Nucleus accumbens (tissue), 56 donors: ENCODE measurements at places on chromosomes 16 and 17.

DNA sequence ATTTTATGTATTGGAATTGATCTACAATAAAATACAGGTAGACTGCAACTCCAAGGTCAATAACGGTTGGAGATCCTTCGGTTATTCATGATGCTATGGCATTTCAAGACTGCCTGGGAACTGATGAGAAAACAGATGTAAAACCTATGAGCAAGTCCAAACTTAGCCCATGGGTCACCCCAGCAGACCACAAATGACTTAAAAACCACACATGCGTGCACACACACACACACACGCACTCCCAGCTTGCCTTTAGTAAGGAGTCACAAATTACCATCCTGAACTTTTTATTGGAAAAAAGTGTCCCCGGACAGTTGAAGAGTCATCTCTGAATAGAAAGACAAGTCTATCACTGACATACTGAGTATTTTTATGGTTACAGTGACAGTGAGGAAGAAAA is 26.7 kb downstream of the TRIM25 start:
- no peak for DNase-seq

GRCh38 chr17:83010206-83011200 is 68.9 kb upstream of the METRNL start:
- no peak for DNase-seq

- DNase-seq, result no peak
These were observed 35.0 kb downstream of the GPT2 start for GRCh38 chr16:46918905-46919792.

- DNase-seq, result peak; percentile 8
These were observed 14.4 kb downstream of the GUCY2D start for GRCh38 chr17:8016632-8017424.

DNA sequence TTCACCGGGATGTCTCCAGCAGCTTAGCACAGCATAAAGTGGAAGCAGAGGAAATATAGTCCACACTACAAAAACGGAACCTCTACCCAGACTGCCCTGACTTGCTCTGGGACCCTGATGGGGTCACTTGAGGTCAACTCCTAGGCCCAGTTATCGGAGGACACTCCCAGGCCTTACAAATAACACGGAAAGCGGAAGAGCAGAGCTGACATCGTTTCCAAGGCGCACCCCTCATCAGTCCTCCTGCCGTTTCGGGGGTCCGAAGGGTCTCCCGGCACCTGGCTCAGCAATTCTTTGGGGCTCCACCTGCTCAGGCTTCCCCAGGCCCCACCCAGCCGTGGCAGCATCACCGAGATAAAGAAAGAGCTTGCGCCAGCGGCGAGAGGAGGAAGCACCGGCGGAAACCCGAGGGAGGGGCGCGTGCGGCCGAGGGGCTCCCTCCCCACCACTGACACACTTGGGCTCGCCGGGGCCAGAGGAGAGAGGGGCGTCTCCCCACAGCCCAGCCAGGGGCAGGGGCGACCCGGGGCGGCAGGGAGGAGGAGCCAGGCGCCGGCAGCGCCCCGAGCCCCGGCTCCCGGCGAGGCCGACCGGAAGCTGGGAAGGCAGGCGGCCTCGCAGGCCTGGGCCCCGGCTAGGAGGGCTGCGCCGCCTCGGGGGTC is 727 bp downstream of the CORO7 start:
- DNase-seq, result no peak

GRCh38 chr17:7295230-7296180 is 1.1 kb upstream of the YBX2 start:
- DNase-seq, result no peak

DNA sequence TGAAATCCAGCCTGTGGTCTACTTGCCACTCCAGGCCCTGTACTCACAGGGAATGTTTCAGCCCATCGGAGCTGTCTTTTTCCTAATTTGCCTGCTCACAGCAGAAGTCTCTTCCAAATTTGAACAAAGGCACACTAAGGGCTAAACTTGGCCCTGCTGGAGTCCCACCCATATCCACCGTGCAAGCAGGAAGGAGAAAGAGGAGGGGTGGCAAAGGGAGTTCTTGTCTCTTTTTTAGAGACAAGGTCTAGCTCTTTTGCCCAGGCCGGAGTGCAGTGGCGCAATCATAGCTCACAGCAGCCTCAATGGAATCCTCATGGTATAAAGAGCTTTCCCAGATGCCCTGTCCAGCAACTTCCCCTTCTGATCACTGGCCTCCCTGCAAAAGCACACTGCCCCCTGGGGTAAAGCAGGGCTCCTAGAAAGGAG is 2.7 kb upstream of the PRM1 start:
- no peak for DNase-seq

GRCh38 chr16:22093996-22094395 is 1.7 kb downstream of the VWA3A start:
- DNase-seq, result no peak

DNA sequence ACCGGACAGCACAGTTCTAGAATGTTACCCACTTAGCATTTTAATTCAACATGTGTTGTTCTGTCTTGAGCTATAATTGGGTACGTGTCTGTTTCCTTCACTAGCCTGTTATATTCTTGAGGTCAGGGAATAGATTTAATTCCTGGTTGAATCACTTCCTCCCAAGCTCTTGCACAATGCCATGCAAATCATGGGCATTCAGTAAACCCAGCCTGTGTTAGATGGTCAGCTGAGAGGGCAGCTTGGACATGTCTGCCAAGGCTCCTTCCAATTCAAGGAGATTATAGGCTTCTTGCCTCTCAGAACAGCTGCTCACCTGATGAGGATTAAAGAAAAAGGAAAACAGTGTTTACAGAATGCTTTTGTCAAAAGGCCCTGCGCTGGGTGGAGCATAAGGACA is 12.6 kb downstream of the C1QTNF1 start:
- DNase-seq, result no peak

DNA sequence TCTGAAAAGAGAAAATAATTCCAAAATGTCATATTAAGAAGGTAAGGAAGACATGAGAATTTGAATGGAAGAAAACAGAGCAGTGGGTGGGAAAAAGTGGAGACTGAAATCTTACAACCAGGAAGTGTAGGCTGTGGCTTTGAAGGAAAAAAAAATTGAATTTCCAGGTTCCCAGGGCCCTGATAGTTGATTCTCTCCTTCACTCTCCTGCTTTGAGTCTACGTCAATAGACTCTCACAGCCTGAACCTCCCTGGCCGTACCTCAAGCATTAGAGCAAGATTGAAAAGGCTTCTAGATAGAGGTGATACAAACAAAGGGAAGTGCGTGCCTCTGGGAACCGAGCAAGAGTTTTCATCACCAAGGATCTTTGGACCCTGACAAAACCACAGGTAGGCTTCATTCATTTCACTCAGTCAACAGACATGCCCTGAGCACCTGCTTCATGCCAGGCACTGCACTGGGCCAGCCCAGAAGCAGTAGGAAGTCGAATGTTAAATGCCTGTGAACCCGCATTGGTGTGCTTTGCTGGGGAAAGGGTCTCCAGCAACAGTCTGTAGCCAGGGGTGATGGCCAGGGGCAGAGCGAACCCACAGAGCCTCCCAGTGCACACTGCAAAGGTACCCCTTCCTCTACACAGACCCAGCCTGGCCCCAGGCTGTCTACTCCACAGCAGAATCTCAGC is 163.9 kb downstream of the SLC39A11 start:
- no peak for DNase-seq

- DNase-seq, result no peak
These were observed 11.5 kb upstream of the TBX4 start for GRCh38 chr17:61440697-61441096.

DNA sequence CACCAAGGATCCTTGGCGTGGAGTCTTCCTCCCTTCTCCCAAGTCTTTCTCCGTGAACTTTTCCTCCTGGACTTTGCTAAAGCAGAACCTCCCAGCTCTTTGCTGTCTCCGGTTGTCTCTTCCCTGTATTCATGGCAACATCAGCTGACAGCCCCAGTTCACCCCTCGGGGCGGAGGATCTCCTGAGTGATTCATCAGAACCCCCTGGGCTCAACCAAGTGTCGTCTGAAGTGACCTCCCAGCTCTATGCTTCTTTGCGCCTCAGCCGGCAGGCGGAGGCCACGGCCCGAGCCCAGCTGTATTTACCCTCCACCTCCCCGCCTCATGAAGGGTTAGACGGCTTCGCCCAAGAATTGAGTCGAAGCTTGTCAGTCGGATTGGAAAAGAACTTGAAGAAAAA is 943 bp downstream of the CNTROB start:
- DNase-seq, result no peak

- DNase-seq, result no peak
These were observed 61.3 kb upstream of the SIAH1 start for GRCh38 chr16:48446534-48446920.

DNA sequence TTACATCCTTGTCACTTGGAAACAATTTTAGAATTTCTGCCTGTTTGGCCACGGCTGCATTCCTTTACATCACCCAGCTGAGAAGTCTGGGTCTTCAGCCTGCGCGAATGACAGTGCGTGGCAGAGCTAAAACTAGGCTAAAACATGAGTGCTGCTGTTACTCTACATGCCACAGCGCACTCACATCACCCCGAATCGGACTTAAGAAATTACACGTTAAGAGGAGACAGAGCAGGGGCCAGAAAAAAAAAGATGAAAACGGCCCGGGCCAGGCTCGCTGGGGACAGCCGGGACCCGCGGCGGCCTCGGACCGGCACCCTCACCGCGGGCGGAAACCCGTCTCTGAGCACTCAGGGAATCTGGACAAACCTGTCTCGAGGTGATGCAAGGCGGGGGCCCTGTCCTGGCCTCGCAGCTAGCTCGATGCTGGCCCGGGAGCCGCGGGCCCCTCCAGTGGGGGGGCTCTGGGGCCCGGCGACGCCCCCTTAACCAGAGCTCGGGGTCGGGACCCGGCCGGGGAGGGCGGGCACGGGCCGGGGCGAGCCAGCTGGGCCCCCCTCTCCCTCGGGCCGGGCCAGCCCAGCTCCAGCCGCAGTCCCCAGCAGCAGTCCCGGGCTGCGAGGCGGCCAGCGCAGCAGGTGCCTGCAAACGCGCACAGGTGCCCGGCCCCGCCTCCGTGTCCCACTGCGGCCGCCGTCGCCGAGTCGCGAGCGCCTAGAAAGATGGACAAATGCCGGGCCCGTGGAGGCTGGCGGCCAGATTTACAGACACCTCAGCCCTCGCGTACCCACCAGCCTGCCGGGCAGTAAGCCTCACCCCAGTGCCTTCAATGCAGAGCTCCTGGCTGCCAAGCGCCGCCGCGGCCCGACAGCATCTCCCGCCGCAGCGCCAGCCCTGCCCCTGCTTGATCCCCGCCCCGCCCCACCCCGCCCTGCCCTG is at the start of gene AKTIP:
Gene AKTIP (minus strand): TSS at position 879 of the 939 bp plus-strand sequence. CDS start 2,950 bp downstream, outside the sequence.
- DNase-seq, result peak; percentile 47

DNA sequence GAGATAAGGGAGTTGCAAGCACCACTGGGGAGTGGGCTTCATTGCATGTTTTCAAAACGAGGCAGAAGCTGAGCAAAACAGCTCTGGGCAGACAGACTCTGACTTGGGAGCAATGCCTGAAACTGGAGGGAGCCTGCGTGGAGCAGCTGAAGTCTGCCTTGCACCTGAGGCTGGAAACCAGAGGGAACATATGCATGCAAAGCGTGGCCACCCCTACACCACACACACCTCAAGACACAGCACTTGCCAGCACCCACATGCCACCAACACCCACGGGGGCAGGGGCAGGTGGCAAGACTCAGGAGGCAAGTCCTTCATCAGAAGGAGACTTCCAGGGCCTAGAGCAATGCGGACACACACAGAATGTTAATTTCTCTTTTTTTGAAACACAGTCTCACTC is 45.8 kb downstream of the COTL1 start:
- DNase-seq, result no peak

DNA sequence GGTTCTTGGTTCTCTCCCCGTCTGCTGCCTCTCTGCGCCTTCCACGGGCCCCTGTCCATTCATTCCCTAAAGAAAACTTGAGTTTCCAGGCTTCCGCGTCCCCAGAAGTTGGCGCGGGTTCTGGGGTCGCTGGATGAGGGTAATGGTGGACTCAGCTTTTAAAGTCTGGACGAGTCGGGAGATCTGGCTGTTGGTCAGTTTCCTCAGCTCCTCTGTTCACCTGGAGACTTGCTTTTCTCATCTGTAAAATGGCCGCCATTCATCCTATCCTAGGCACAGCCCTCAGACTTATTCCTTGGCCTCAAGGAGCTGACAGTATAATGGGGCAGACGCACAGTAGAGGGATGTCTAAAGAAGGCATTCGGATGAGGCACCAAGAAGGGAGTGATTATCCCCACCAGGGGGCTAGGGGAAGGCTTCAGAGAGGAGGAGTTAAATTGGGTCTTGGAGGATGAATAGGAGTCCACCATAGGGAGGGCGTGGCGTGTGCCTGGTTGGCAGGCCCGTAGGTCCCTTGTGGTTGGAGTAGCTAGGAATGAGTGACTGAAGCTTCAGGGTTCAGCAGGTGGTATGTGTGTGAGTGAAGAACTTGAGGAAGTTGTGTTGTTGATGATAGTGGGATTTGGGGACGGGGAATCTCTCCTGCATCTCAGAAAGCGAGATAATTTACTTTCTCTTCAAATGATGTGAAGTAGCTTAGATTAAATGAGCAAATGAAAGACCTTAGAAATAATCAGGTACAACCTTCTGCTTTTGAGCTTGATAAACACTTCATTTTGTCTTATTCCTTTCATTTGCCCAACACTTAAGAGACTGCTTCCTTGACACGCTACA is 652 bp downstream of the VPS35L start:
- DNase-seq, result no peak

- no peak for DNase-seq
These were observed 15.0 kb upstream of the NF1 start for GRCh38 chr17:31079731-31080130.

DNA sequence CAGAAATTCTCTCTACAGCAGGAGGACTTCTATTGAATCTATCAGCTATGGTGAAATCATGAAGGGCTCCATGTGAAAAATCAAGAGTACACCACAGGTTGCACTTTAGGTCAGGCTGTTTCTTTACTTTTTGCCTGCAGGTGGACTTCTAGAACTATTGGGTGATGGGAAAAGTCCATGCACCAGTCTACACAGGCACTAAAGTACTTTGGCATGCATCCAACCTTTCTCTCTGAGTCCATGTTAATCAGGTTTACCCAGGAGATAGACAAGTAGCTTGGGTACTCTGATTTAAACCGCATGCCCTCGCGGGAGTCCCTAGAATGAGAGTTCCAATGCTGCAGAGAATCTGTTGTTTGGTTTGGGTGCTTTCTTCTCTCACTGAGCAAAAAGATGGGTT is 9.1 kb upstream of the ANKFN1 start:
- DNase-seq, result no peak

- peak; percentile 20 for DNase-seq
These were observed 1.8 kb downstream of the ZNRF1 start for GRCh38 chr16:75000481-75001081.

GRCh38 chr17:42117397-42118125 is 3.6 kb downstream of the KAT2A start:
- no peak for DNase-seq
